ENCODE measurements at places on chromosomes 7 and 10.

DNA sequence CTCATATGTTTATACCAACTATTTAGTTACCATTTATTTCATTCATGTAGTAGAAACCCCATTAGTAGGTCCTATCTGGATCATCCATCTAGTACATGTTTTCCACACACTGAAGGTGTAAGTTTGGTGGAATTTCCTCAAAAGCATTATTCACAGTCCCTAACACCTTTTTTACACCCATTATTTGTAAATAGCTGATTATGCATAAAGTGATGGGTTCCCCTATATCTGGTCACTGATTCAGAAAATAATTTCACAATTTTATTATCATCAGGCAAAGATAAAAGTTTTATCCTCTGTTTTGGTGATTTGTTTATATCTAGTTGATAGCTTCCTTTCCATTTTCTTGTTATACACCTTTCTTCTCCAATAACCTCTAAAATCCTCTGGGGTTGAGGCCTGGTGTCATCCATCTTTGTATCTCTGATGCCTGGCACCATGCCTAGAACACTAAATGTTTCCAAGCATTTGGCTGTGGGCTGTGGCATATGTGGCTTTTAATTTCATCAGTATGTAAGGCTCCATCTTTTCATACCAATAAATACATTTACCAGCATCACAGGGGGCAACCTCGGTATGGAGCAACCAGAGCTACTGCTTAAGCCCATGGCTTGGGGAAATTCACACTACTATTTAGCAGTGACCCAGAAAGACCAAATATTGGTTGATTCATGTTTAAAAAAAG lies 1089.5 kb upstream of the LRRN3 start:
- no peak for DNase-seq

GRCh38 chr7:100148559-100149328 lies at the start of gene LAMTOR4:
TSS of gene LAMTOR4 (plus strand) at chr7:100148918. CDS start at chr7:100148973, 55 bp downstream.
- peak; percentile 94 for DNase-seq

- DNase-seq = no peak
These were observed 96.9 kb downstream of the UBE3C start for GRCh38 chr7:157235357-157236333.

GRCh38 chr10:6022660-6023059 lies 39.5 kb downstream of the IL2RA start:
- DNase-seq = no peak

DNA sequence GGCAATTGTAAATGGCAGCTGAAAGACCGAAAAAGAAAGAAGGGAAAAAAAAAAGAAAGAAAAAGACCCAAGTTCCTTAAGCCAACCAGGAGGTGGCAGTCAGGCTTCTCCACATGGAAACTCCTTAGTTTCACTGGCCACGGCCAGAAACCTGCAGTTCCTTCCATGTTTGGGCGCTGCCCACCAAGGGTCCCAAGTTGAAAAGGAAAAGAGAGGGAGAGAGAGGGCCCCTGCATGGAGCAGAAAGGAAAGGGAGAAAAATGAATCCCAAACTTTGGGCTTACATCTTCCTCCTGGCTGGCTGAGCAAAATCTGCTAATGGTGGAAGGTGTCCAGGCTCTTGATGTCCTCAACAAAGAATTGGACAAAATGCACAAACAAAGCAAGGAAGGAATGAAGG lies 31.8 kb upstream of the ABCA13 start:
- DNase-seq = no peak

All from AG04449 (cell line).